ENCODE measurements at places on chromosomes 4 and X.

- no peak for DNase-seq
Measured at GRCh38 chr4:145868637-145869409, 69.8 kb downstream of the ZNF827 start.

- peak; percentile 75 for DNase-seq
Measured at GRCh38 chrX:71178908-71179307, 34.3 kb downstream of the NLGN3 start.

DNA sequence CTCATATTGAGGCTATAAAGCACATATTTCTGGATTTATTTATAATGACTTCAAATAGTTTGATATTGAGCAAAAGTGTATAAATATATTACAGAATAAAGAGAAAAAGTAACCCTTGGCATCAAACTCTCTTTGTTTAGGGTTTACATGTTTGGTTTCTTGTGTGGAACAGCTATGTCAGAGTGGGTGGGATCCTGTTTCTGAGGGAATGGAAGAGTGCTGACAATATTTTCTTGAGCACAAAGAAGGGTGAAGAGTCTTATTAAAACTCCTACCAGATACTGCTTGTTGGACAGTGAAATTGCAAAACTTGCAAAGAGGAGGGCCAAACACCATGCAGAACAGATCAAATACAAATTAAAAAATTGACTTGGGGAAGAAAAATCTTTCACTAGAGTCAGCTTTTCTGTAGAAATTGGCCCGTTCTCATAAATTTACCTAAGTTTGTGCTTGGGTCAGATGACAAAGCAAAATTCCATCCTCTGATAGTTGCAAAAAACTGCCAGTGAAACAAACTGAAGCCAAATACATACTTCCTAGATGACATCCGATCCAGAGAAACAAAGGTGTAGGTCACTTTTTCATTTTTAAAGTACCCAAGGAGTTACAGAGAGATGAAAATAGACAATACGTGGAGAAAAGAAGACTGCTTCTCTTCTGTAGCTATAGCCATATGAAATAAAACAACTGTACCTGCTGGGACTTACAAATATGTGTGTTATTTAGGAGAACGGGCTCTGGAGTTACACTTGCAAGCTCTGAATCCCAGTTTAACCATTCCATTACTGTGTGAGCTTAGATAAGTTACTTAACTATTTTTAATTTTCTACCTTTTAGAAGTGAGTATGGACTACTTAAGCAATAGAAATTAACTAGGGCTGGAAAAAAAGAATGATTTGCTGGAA, 133.3 kb downstream of the MAML3 start:
- peak; percentile 4 for DNase-seq

DNA sequence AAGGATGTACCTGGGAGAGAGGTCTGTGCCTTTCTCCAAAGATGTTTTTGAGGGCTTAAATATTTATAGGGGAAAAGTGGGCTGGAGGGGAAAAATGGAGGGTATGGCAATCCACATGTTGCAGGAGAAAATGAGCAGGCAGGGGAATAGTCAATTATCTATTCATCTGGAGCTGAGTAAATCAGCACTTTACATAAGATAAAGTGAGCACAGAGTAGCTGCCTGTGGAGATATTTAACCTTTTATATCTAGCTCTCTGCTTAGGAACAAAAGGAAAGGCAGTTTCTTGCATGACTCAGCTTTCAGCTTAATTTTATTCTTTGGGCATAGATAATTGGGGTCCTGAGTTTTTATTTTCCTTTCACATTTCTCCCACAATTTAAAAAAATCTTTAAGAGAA, 93.6 kb upstream of the NPY2R start:
- DNase-seq = no peak

- DNase-seq = no peak
Measured at GRCh38 chr4:180953572-180953971, 1289.6 kb upstream of the TENM3 start.

GRCh38 chr4:7328162-7328912, 106.4 kb downstream of the PSAPL1 start:
- no peak for DNase-seq

DNA sequence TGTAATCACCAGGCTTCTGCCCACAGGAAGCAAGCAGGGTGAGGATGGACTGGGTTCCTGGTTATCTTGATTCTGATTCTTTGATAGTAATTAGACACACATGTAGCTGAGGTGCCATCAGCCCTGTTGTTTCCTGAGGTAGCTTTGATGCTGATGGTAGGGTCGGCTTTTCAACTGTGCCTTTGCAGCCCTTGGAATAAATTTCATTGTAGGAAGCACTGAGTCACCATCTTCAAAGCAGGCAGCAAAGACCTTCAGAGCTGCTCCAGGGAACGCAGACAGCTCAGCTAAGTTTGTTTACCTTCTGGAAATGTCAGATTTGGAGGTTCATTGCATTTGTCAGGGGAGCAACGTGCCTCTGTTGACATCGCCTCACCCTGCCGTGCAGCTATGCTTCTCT, 135.4 kb downstream of the ASMT start:
- DNase-seq = no peak

DNA sequence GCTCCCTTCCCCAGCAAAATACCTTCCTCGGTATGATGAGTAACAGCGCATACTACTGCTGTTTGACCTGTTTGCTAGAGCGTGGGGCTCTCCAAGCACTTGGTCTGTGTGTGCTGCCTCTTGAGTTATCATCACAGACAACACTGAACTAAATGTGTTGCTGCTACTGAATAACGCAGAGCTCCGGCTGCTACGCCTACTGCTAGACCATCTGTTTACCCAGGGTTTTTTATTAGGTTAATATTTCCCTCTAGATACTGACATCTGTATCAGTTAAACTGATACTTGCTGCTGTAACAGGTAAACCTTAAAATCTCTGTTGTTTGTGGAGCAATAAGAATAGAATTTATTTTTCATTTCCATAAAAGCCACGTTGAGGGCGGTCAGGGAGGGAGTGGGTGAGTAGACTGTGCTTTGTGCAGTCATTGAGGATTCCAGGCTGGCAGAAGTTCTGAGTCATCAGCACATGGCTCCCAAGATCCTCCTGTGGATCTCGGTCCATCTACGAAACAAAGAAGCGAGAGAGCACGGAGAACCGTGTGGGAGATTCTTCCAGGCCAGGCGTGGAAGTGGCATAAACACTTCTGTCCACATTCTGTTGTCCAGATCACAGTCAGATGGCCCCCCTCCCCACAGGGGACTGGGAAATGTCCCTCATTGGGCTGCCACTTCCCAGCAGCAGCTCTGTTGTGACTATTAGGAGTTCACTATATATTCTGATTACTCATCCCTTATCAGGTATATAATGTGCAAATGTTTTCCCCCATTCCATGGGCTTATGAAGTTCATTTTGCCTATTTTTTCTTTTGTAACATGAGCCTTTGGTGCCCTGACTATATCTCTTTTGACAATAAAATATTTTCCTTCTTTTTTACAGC, 14.1 kb downstream of the GRK4 start:
- DNase-seq = no peak

GRCh38 chr4:48268956-48269860, at the start of gene TEC:
TSS of gene TEC (minus strand) at chr4:48269838. CDS start at chr4:48228614, 41,224 bp downstream.
- peak; percentile 80 for DNase-seq

- no peak for DNase-seq
Measured at GRCh38 chr4:125184116-125184515, 130.6 kb upstream of the FAT4 start.

DNA sequence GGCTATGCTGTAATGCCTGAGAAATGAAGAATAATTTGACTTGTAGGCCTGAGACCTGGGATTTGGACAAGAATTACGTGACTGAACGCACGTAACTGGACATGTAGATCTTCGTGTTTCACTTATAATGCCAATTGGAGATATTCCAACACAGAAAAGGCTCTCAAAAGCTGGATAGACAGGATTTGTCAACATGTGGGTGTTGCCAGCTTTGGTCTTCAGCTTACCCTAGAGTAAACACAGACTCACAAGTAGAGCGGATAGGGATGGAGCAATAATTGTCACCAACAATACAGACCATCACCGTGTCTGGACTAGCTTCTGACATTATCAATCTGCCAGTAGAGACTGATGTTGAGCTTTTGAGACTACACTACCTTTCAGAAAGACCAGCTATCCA, 1511.0 kb upstream of the ADGRL3 start:
- no peak for DNase-seq

DNA sequence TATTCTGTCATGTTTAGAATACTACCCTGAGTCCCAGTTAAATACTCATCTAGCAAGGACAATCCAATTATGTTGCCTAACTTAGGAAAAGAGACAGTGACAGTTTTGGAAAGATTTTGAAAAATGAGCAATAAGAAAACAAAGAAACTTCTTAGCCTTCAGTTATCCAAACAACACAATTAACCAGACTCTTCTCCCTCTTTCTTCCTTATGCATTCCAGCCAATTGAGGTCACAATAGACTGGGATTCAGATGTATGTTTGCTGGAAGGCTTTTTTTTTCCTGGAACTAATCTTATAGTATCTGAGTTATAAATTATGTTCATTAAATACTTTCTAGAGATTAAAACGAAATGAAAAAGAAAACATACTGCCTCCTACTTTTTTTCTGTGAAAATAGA, 109.6 kb downstream of the GUCY2F start:
- no peak for DNase-seq

DNA sequence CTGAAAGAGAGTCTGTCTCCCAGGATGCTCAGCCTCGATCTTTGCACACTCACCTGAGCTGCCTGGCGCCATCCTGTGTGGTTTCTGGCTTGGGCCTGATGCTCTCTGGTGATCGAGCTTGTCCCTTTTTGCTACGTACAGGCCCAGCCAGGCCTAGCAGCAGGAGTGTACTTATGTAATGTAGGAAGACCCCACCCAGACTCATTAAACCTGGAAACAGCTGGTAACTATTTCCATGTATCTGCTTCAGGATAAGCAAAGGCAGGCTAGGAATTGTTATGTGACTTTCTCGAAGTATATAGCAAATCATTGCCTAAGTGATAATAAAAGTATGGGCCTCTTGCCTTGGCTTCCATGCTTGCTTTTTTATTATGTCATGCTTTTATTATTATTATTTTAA, 18.6 kb upstream of the ARSJ start:
- no peak for DNase-seq

DNA sequence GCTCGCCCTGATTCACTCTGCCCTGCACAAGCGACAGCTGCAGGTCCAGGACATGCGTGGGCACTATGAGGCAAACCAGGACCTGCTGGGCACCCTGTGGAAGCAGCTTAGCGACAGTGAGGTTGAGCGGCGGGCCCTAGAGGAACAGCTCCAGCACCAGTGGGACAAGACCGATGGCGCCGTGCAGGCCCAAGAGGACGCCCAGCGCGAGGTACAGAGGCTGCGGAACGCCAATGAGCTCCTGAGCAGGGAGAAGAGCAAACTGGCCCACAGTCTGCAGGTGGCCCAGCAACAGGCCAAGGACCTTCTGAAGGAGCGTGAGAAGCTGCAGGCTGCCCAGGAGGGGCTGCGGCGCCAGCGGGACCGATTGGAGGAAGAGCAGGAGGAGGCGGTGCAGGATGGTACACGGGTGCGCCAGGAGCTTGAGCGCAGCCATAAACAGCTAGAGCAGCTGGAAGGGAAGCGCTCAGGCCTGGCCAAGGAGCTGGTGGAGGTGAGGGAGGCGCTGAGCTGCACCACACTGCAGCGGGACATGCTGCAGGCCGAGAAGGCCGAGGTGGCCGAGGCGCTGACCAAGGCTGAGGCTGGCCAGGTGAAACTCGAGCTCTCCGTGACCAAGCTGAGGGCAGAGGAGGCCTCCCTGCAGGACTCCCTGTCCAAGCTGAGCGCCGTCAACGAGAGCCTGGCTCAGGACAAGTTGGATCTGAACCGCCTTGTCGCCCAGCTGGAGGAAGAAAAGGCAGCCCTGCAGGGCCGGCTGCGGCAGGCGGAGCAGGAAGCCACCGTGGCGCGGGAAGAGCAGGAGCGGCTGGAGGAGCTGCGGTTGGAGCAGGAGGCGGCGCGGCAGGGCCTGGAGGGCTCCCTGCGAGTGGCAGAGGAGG, 12.8 kb downstream of the SMIM10L2A start:
- DNase-seq = no peak

GRCh38 chr4:111562826-111563225, 582.4 kb upstream of the FAM241A start:
- no peak for DNase-seq

- no peak for DNase-seq
Measured at GRCh38 chr4:36222702-36223101, 21.6 kb downstream of the ARAP2 start.

DNA sequence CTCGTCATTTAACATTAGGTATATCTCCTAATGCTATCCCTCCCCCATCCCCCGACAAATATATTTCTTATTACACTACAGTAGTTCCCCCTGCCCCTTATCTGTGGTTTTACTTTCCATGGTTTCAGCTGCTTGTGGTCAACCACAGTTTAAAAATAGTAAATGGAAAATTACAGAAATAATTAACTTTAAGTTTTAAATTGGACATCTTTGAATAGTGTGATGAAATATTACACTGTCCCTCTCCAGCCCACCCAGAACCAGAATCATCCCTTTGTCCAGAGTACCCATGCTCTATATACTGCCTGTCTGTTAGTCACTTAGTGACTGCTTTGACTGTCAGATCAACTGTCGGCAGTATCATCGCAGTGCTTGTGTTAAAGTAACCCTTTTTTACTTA, 47.4 kb upstream of the VEGFC start:
- DNase-seq = peak; percentile 22

- no peak for DNase-seq
Measured at GRCh38 chr4:14023036-14023435, 395.5 kb upstream of the BOD1L1 start.

DNA sequence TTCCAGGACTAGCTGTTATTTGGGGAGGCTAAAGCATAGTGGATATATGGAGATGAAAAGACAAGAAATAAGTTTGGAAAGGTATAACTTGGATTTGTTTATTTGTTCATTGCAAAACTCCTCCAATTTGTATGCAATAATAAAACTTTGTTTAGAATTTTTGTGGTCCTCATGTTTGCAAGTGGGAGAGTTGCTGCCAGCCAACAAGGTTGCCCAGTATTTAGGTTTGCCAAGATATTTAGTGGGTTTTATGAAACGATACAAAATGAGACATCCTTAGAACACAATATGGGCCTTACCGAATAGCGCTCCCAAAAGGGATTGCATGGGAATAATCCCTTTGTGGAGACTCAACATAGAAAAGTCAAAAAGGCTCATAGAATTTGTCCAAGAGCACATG, 162.1 kb downstream of the INPP4B start:
- DNase-seq = no peak

- no peak for DNase-seq
Measured at GRCh38 chr4:24889991-24890390, 22.9 kb downstream of the CCDC149 start.

DNA sequence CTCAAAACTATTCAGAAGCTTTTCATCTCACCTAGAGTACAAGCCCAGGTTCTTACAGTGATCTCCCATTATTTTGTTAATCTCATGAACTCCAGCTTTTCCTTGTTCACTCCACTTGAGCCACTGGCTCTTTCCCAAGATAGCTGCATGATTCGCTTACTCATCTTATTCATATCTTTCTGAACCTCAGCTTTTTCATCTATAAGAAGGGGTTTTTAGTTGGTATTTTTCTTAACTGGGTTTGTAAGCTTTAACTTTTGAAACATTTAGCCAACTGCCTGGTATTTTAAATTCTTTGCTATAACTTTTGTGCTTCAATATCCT, 24.0 kb downstream of the GIMD1 start:
- no peak for DNase-seq

DNA sequence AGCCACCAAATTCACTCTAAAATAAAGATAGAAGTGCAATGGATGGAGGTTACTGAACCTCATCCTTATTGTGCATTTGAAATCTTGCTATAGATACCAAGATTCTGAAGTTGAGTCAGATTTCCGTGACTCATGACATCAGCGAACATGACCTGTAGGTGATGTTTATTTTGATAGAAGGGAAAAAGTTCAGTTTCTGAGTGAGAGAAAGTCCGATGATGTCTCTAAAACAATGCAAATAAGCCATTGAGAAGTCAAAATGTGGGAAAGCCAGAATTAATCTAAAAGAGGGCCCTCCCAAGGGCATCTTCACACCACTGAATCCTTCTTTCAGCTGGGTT, 20.0 kb downstream of the PHOX2B start:
- DNase-seq = no peak

All from hematopoietic multipotent progenitor cell treated with erythropoietin and hydrocortisone succinate and interleukin-3 and kit ligand, for 8 days (in vitro differentiated cells).